ENCODE measurements at places on chromosomes 2 and 18.

GRCh38 chr18:63551769-63552168, 9.6 kb downstream of the SERPINB12 start:
- no peak for DNase-seq

- DNase-seq, result no peak
Observed at GRCh38 chr2:221521233-221521845, 50.8 kb downstream of the EPHA4 start.

DNA sequence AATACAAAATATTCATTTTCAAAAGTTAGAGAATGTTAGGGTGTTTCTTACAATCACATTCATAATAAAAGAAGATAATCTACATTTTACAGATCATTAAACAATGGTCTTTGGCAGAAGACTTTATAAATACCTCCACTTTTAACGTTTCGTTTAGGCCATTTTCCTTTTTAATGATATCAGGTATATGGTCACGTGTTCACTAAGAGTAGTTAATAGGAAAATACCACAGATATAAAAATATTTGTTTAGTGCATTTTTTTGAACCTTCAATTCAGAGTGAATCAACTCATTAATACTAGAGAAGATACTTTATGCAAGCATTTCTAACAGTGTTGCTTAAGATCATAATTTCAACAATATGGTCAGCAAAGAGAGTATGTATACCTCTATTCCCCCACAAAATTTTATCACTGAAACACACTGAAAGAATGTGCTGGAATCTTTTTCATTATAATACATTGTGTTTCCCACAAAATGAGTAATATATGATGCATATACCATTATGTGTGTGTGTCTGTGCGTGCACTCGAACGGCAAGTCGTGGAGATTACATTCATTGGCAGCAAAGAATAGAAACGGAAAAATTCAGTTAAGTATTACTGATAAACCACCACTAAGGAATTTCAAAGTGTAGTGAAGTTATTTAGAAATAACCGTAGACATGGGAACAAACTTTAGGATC, 319.9 kb upstream of the THUMPD2 start:
- no peak for DNase-seq

- DNase-seq, result no peak
Observed at GRCh38 chr18:62186499-62186773, 420 bp downstream of the PIGN start.

DNA sequence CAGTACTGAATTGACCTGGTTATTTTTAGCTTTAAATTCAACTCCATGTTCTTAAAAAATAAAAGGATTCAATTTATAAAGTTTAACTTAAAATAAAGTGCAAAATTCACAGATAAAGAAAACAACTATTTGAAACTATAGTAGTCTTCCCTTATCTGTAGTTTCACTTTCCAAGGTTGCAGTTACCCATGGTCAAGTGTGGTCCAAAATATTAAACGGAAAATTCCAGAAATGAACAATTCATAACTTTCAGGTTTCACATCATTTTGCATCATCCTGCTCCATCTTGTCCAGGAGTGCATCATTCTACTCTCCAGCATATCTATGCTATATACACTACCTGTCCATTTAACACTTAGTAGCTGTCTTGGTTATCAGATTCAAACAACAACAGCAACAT, 54.5 kb upstream of the ZNF804A start:
- no peak for DNase-seq

DNA sequence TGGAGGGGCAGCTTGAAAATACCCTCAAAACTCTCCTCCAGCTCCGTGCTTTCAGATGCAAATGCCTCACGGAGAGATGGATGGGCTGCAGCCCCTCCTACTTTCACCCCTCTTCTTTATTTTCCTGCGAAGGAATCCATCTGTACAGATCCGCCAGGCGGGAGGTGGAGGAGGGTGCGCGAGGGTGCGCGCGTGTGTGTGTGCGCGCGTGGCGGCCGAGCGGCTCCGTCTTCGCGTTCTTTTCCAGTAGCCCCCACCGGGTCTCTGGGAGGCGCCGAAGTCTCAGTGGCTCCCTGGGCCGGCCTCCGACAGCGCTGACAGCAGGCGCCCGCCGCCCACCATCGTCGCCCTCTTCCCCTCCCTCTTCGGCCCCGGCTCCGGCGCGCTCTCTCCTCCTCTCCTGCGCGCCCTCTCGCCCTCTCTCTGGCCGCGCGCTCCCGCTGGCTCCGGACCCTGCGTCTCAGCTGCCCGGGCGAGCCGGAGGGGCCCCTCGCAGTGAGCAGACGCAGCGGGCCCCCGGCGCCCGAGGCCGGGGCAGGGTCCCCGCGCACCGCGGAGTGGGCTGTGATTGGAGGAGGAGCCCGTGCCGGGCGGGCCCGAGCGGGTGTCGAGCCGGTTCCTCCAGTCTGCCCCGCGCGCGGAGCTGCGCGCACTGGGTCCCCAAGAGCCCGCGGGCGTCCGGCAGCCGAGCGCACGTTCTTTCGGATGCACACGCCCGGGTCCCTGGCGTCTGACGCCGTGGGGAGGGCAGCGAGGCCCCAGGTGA, at the start of gene CDH7:
CDH7 (plus strand) TSS at position 624 of the 766 bp plus-strand sequence. CDS start 11,831 bp downstream, outside the sequence.
- no peak for DNase-seq

DNA sequence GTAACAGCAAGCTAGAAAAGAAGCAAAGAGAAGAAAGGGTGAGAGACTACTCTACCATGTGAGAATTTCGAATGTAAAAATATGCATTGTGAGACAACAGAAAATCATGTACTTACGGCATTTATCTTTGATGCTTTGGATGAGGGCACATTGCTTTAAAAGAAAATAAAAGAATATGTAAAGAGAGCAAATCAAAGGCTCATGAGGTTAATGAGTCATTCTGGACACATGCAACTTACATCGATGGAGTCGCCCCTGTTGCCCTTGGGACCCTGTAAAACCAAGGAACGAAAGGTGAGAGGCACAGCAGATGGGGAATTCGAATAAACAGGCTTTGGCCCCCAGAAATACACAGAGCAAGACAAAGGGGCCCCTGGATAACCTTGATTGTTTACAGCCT, 69.0 kb downstream of the COL6A3 start:
- no peak for DNase-seq

DNA sequence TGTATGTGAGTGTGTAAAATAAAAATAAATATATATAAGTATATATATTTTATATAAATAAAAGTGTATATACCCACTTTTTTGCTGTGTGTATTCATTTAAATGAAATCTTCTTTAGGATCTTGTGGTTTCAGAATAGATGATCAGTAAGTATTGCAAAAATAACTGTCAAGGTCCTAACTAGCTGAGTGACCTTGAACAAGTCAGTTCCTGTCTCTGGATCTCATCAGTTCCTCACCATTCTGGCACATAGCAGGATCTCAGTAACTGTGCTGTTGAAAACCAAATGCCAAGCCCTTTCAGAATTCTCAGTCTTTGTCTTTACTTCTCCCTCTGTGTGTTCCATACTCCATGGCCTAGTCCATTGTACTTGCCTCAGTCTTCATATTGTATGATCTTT, 115.3 kb upstream of the CXCR4 start:
- DNase-seq, result no peak

- no peak for DNase-seq
Observed at GRCh38 chr2:33583194-33583938, 15.7 kb downstream of the FAM98A start.

DNA sequence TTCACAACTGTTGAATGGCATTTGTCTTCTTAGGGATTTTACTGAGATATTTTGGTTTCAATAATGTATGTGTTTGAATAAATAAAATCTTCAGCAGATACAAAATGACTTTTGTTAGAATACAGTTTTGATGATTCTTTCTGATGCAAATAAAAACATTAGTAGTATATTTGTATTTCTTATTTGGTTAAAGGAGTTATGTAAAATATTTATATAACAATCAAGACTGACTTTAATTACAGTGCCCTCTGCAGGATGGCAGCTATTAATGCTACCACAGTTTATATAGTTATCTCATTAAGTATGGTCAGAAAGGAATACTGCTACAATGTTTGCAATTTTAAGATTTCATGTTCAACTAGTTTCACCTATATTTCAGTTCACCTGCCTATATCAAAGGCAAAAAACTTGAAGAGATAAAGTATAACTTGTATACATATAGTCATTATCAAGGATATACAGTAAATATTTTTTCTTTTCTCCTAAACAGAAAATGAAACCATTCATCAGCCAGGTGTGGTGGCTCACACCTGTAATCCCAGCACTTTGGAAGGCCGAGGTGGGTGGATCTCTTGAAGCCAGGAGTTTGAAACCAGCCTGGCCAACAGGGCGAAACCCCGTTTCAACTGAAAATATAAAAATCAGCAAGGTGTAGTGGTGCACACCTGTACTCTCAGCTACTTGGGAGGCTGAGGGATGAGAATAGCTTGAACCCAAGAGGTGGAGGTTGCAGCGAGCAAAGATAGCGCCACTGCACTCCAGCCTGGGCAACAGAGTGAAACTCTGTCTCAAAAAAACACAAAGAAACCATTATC, 19.8 kb downstream of the ARL5A start:
- DNase-seq, result no peak

DNA sequence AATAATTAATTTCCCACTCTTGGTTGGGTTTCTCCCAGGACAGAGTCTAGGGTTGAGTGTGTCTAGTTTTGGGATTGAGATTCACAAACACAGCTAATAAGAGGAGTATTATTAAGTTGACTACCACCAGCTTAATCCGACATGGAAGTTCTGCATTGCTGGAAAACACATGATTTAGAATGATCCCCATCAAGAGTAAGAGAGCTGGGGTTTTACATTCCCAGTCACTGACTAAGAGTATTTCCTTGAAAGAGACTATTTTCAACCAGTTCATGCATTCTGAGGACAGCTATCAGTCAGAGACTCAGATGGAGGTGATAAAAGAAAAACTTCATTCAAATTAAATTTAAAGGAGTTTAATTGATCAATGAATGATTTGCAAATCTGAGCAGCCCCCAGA, 334.6 kb upstream of the LRATD1 start:
- no peak for DNase-seq

- DNase-seq, result no peak
Observed at GRCh38 chr2:128754246-128754724, 435.6 kb upstream of the HS6ST1 start.

DNA sequence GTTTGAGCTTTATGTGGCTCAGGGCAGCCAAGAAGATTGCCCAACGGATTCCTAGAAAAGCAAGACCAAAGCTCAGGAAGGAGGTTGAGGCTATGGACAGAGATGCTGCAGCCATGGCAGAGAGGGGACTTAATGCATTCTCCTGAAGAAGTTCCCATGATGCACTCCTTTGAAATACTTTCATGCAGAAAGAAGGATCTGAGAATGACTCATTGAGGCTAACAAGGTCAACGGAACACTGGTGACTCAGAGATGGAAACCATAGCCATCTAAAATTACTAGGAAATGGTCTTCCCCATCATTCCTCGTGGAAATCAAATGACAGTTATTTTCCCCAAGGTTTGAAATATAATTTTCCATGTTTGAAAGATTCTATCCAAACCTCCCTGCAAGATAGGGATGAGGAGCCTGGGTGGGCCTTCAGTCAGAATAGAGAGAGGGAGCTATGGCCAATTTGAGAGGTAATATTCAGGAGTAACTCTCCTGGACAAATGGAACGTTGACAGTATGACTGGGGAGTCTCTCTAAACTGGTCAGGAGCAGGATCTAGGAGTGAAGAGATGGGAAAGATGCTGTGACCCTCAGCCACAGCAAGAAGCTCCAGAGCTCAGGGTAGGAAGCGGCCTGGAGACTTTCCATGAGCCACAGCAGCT, 63.0 kb downstream of the REEP1 start:
- DNase-seq, result no peak

GRCh38 chr2:60794271-60794863, 38.3 kb downstream of the PAPOLG start:
- DNase-seq, result no peak

DNA sequence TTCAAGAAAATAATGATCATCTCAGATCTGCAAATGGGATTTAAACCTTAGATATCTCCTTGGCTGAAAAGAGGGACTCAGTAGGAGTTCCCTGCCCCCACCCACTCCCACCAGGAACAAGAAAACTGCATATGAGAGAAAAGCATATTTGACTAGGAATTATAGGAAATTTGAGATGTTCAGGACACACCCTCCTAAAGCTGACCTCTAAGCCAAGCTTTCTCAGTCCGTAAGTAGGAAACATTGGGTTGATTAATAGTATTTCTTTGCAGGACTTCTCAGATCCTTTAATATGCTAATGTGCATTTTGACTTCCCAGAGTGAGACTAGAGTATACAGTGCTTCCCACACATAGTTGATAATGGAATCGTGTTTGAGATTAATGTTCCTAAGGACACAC, 47.8 kb upstream of the DAPL1 start:
- DNase-seq, result no peak

- DNase-seq, result no peak
Observed at GRCh38 chr2:86300496-86300895, 36.9 kb downstream of the REEP1 start.

DNA sequence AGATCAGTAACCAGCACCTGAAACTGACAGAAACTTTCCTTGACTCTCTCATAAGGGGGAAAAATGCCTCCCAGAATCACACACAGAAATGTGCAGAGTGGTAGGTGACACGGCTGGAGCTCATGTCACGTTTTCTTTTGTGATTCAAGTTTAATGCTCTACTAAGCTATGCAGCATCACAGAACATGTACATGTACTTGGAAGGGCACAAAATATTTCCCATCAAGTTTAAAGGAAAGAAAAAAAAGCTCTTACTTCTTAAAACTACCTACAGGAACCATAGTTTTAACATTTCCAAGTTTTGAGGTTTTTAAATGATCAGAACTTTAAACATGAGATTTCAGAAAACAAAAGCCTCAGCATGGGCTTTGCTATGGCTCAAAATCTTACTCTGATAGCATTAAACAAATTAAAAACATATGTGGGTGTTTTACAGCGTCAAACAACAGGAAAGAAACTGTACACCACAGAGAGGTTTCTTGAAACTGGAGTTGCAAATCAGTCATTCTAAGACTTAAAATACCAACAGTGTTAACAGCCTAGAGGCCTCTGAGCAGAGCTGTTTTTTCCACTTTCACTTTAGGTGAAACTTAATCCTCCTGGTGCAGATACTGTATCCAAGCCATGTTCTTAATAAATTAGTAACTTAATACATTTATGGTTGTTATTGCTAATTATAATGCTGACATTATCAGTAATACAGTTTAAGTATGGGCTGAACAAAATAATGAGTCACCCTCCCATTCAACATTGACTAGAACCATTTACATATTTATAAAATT, 30.1 kb downstream of the MBP start:
- no peak for DNase-seq

- DNase-seq, result no peak
Observed at GRCh38 chr2:129710670-129711495, 268.6 kb upstream of the RAB6C start.

DNA sequence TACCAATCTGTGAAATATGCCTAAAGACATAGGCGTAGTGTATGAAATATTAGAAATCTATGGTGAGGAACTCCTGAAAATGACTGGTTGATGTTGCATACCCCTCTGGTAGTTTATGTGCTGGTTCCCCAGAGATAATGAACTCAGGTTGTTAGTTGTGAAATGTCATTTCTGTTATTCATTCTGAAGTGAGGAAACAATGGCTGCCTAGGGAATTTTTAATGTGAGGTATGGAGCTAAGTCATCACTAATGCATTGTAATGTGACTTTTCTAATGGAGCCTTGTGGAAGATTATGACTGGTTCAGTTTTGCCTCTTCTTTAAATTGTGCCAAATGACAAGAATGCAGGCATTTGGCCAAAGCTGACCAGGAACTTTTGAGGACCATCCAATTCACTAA, 61.6 kb upstream of the RAB27B start:
- no peak for DNase-seq
